Nasal cavity respiratory epithelium epithelial cell of viscerocranial mucosa (primary cell): ENCODE measurements at places on chromosomes 7 and 10. TPM values are rescaled to one million over a fixed set of nuclear protein-coding genes. Genes with fewer than 3 reads are reported as not detected.

Gene SPDYE8
- total RNA-seq: not detected in 2 replicates

Gene CALN1
- under 0.01 TPM in 1 of 2 replicates, not detected in the other for total RNA-seq

Gene CFAP46
- total RNA-seq: under 0.01 and 0.28 TPM in 2 replicates

Gene CDH23
- under 0.01 and 0.14 TPM in 2 replicates for total RNA-seq

Gene PDE1C
- total RNA-seq: under 0.01 and 0.07 TPM in 2 replicates

Gene DPP6
- total RNA-seq: 0.36 TPM in 1 of 2 replicates, not detected in the other

Gene UCMA
- not detected in 2 replicates for total RNA-seq

Gene SLC25A28
- 15.4 and 18.9 TPM in 2 replicates for total RNA-seq

Gene CHRM2
- total RNA-seq: not detected in 2 replicates

Gene IRF5
- total RNA-seq: 2.1 and 12.4 TPM in 2 replicates

Gene ADAM22
- total RNA-seq: under 0.01 and 0.07 TPM in 2 replicates

Gene OR2A1
- not detected in 2 replicates for total RNA-seq

Gene CNTNAP2
- total RNA-seq: 2.1 and 21.0 TPM in 2 replicates

Gene PPP1R17
- not detected in 2 replicates for total RNA-seq

Gene SYCE1
- not detected in 2 replicates for total RNA-seq

Gene MYO1G
- total RNA-seq: 0.14 and 0.34 TPM in 2 replicates

Gene CYP17A1
- total RNA-seq: not detected in 2 replicates

Gene ANKRD61
- total RNA-seq: under 0.01 and 0.21 TPM in 2 replicates

Gene SUN3
- total RNA-seq: 1.4 TPM in 1 of 2 replicates, not detected in the other

Gene HOXA4
- total RNA-seq: not detected in 2 replicates

Gene CYP26C1
- total RNA-seq: under 0.01 TPM in 1 of 2 replicates, not detected in the other

Gene PRF1
- not detected in 2 replicates for total RNA-seq

Gene MALRD1
- not detected in 2 replicates for total RNA-seq

Gene CCDC136
- total RNA-seq: under 0.01 and 0.28 TPM in 2 replicates

Gene P4HA1
- 57.4 and 234 TPM in 2 replicates for total RNA-seq

Gene EN2
- total RNA-seq: under 0.01 and 0.07 TPM in 2 replicates

Gene ACTL6B
- not detected in 2 replicates for total RNA-seq

Gene RASSF4
- under 0.01 and 3.5 TPM in 2 replicates for total RNA-seq

Gene WEE2
- under 0.01 and 0.14 TPM in 2 replicates for total RNA-seq

Gene LIPN
- 5.8 TPM in 1 of 2 replicates, not detected in the other for total RNA-seq

Gene SPDYE5
- not detected in 2 replicates for total RNA-seq

Gene TMEM248
- total RNA-seq: 52.6 and 90.3 TPM in 2 replicates

Gene ETV1
- 0.14 and 0.68 TPM in 2 replicates for total RNA-seq

Gene AHCYL2
- 13.3 and 21.1 TPM in 2 replicates for total RNA-seq

Gene SPDYE9
- not detected in 2 replicates for total RNA-seq

Gene PPRC1
- 17.1 and 35.0 TPM in 2 replicates for total RNA-seq

Gene ZNF398
- 15.4 and 28.7 TPM in 2 replicates for total RNA-seq

Gene CLRN3
- total RNA-seq: not detected in 2 replicates

Gene EXOSC1
- 31.8 and 41.4 TPM in 2 replicates for total RNA-seq
